ENCODE measurements at places on chromosomes 12 and 14. TPM values are rescaled to one million over a fixed set of nuclear protein-coding genes. Genes with fewer than 3 reads are reported as not detected.

KRT85 gene
- not detected for total RNA-seq

PLBD1 gene
- 15.7 TPM for total RNA-seq

FGF6 gene
- not detected for total RNA-seq

WNT1 gene
- total RNA-seq = not detected

GABARAPL1 gene
- total RNA-seq = 21.0 TPM

PAX9 gene
- total RNA-seq = 0.49 TPM

FRMD6 gene
- 113 TPM for total RNA-seq

KRT80 gene
- 14.8 TPM for total RNA-seq

SUPT16H gene
- total RNA-seq = 40.2 TPM

SPATA7 gene
- total RNA-seq = 19.5 TPM

DENND5B gene
- 16.7 TPM for total RNA-seq

OR4E1 gene
- not detected for total RNA-seq

AMN gene
- total RNA-seq = not detected

BCL11B gene
- 0.38 TPM for total RNA-seq

TAS2R46 gene
- not detected for total RNA-seq

KRT71 gene
- total RNA-seq = not detected

RNU7-1 gene
- total RNA-seq = not detected

HOXC12 gene
- total RNA-seq = not detected

CCDC175 gene
- not detected for total RNA-seq

SNRPF gene
- 7.4 TPM for total RNA-seq

NFE2 gene
- total RNA-seq = not detected

GPR132 gene
- 0.38 TPM for total RNA-seq

AHNAK2 gene
- total RNA-seq = 129 TPM

GUCY2C gene
- total RNA-seq = under 0.01 TPM

EMP1 gene
- total RNA-seq = 92.3 TPM

OR6C74 gene
- total RNA-seq = not detected

SCFD1 gene
- total RNA-seq = 25.6 TPM

ANAPC7 gene
- total RNA-seq = 39.6 TPM

BAZ2A gene
- total RNA-seq = 79.5 TPM

MRPL42 gene
- 55.9 TPM for total RNA-seq

ZNF891 gene
- total RNA-seq = 0.33 TPM

MVK gene
- total RNA-seq = 30.8 TPM

ASB2 gene
- total RNA-seq = 0.13 TPM

CAPZA3 gene
- total RNA-seq = not detected

AICDA gene
- not detected for total RNA-seq

INSM2 gene
- not detected for total RNA-seq

IL26 gene
- not detected for total RNA-seq

C1S gene
- total RNA-seq = 0.49 TPM

OR6C6 gene
- total RNA-seq = not detected

KRT78 gene
- total RNA-seq = not detected
